ENCODE measurements at places on chromosomes 1 and 21.
A peak's percentile ranks its signal among the peaks of the same experiment; 100 is the strongest.

GRCh38 chr1:108615544-108615943 is 45.3 kb downstream of the HENMT1 start:
- no peak for DNase-seq

DNA sequence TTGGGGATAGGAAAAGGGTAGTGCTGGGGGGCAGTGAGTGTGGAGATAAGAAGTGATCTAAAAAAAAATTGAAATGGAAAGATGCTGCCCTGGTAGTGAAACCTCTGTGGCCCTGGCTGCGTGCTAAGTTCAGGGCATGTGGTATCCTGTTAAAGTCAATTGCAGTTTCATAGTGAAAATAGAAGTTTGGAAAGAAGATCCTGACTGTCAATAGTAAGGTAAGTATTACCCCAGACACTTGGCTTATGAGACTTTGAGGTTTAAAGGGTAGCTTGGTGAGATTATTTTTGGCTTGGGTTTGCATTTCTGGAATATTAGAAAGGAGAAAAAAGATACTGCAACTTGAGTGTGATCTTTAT is 6.8 kb downstream of the ARID1A start:
- no peak for DNase-seq

GRCh38 chr1:22983944-22984343 is 11.3 kb upstream of the LACTBL1 start:
- no peak for DNase-seq

DNA sequence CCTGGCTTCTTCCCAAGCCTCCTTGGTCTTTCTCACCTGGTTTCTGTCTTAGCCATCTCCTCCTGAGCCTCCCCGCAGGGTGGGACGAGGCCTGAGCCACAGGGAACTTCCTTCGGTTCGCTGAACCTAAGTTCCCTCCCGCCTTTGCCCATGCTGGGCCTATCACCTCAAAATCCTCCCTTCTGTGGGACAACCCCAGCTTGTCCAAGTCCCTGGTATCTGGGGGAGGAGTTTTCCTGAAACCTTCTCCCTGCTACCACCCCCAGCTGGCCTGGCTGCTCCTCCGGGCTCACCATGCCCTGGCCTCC is 27.7 kb upstream of the VPS13D start:
- no peak for DNase-seq

DNA sequence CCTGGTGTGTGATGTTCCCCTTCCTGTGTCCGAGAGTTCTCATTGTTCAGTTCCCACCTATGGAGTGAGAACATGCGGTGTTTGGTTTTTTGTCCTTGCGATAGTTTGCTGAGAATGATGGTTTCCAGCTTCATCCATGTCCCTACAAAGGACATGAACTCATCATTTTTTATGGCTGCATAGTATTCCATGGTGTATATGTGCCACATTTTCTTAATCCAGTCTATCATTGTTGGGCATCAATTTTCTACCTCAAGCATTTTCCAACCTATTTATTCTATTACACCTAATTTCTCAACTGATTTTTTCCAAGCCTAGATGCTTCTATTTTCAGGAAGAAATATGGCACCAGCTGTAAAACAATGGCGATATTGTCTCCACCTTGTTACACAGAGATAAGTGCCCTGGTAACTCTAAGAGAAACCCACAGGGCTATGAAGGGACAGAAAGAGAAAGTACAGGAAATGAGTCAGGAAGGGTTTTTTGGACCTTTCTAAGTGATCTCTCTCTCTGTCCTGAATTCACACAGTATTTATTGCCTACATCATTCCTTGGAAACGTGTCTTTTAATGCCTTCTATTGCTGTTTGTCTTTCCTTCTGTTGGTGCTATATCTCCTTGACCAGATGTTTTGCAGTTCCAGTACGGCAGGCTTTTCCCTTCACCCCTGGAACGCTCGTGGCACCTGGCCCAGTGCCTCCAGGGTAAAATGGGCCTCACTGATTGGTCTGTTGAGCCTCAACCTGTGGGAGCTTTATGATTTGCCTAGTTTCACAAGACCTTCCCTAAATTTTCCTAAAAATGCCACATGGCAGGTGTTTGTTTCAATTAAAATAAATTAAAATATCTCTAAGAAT is 14.6 kb upstream of the JAK1 start:
- no peak for DNase-seq

DNA sequence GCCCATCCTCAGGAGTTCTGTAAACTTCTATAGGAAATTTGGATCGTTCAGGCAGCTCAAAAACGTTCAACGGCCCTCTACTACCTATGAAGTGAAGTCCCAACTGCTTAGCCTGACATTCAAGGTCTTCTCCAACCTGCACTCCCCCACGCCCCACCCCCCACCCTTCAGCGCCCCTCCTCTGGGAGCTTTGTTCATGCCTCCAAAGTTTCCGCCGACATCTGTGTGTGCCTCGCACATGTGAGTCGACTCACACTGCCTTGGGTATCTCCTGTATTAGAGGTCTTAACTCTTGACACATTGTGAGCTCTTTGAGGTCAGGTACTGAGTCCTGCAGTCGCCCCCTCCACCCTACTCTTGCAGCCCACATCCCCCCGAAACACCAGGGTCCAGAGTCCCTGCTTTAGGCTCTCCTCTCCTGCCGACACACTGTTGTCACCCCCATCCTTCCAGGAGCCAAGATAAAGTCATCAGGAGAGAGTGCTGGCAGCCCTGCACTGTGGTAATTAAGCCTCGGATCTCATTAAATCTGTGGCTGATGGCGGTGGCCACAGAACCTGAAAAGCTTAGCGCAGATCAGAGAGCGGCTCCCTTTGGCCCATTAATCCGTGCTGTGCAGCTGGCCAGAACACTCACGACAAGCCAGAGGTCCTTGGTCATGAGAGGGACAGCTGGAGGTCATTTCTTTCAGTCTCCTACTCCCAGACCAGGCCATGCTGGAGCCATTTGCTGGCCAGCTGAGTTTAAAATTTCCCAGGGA is 1.4 kb upstream of the PAFAH2 start:
- no peak for DNase-seq

GRCh38 chr21:41213021-41213420 is 45.1 kb downstream of the BACE2 start:
- no peak for DNase-seq

DNA sequence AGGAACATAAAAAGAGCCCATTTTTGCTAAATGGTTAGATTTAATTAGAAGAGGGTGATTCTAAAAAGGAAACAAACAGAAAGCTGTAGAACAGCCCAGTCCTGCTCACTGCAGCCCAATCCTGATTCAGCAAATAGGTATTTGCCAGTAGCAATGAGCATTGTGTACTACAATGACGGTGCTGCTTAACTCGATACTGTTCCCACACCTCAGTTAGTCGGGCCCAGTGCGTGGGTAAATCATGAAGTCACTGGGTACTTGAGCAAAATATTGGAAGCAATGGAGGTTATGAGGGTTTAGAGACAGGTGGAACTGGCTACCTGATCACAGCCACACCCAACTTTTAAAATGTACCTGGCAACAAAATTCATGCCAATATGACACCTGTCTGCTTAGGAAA is 101.5 kb upstream of the ADGRL2 start:
- peak; percentile 30 for DNase-seq

DNA sequence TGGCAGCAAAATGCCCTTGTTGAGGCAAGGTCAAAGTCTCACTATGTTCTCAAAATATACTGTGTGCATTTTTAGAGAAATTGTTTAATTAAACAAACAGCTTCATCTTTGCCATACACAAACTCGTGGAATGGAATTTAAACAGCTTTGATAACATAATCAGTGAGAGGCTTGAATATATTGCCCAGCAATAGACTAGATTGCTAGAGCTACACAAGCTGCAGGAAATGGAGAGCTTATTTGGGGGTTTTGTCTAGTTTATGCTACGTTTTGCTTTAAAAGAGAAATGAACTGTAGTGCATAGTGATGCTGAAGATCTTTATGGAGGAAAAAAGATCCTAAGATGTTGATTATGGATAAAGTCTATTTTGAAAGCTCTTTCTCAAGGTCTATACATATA is 166.8 kb upstream of the HMCN1 start:
- no peak for DNase-seq

DNA sequence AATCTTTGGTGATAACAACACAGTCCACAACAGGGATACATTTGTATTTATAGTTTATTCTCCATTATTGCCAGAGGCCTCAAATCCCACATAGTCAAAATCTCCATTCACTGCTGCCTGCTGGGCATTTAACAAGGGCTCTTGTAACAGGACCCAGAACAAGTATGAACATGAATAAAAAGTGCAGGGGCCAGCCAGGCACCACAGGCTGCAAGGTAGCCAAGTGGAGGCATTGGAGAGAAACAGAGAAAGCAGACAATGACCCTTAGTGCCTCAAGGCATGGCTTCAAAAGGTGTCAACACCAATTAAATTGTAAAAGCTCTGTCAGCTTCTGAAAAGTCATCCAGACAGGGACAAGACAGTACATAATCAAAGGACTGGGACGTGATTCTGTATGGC is 116.8 kb downstream of the ATP6V1G3 start:
- DNase-seq, result no peak

GRCh38 chr1:30449003-30449402 is 274.4 kb downstream of the MATN1 start:
- no peak for DNase-seq

GRCh38 chr1:161706482-161707347 is at the start of gene FCRLA:
FCRLA (plus strand) TSS chr1:161707229; CDS start chr1:161707265, 36 bp downstream.
- DNase-seq, result no peak

- DNase-seq, result no peak
Measured at GRCh38 chr1:55194851-55195250, 20.3 kb downstream of the USP24 start.
